ENCODE measurements at places on chromosomes 7 and 10.

GRCh38 chr7:18590744-18591340, 95.3 kb downstream of the HDAC9 start:
- peak; percentile 56 for DNase-seq

DNA sequence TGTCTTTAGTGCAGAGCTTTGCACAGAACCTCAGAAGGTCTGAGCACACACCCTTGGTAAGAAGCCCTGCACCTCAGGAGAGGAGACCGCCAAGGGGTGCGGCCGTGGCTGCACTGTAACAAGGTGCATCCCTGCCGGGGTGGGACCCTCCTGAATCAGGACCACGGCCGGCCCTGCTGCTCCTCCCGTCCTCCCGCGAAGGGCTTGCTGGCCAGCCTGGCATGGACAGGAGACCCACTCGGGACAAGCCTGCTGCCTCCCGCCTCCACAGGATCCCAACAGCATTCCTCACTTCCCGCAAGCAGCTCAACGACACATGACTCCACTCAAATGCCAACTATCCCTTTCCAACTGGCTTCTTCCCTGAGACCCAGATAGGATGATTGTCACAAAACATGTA, 12.8 kb downstream of the WDR86 start:
- no peak for DNase-seq

DNA sequence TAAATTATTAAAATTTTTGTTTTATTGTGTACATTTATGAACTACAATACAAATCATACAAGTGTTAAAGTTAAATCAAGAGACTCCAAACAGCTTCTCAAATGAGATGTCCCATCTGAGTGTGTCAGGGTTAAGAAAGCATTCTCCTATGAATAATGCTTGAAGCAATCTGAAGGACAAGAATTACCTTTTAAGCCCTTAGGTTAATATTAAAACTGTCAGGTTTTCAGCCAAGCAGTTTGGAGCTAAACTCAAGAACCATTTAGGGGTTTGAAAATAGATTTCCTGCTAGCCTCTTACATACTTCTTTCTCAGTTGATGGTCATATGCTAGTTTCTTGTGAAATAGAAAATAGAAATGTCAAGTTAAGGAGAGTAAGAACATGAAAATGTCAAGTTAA, 38.3 kb downstream of the LIPJ start:
- no peak for DNase-seq

DNA sequence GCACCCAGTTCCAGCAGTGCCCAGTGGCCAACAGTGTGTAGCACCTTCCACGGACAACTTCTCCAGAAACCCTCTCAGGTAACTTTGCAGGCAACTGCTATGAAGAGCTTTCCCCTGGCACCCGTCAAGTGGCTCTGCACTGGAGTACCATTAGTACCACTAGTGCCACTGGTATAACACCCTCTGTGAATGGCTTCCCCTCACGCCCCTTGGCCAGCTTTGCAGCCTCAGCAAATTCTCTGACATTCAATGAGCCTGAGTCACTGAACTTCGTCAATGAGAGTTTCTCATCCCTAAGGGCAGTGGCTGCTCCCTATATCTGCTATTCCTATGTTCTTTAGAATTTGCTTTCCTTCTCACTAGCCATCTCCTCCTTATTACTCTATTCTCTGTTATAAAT, 7.6 kb upstream of the HERPUD2 start:
- no peak for DNase-seq

- DNase-seq: no peak
Observed at GRCh38 chr7:98872328-98872924, 2.6 kb upstream of the TMEM130 start.

- DNase-seq: peak; percentile 43
Observed at GRCh38 chr7:143345428-143345900, 17.0 kb downstream of the FAM131B start.

DNA sequence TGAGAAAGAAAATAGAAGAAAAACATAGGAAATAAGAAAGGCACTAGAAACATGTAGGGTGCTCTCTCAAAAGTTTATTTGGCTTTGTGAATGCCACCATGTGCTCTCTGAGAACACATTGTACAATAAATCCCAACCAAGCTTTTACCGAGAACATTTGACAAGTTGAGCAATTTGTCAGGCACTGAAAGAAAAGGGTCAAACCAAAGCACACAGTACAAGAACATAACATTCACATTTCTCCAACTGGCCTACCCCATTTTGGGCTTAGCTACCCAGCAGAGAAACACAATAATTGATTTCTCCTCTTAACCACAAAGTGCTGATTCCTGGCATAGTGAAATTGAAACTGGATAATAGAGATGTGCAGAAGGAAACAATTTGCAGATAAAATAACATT, 69.2 kb upstream of the SLC39A12 start:
- DNase-seq: no peak

DNA sequence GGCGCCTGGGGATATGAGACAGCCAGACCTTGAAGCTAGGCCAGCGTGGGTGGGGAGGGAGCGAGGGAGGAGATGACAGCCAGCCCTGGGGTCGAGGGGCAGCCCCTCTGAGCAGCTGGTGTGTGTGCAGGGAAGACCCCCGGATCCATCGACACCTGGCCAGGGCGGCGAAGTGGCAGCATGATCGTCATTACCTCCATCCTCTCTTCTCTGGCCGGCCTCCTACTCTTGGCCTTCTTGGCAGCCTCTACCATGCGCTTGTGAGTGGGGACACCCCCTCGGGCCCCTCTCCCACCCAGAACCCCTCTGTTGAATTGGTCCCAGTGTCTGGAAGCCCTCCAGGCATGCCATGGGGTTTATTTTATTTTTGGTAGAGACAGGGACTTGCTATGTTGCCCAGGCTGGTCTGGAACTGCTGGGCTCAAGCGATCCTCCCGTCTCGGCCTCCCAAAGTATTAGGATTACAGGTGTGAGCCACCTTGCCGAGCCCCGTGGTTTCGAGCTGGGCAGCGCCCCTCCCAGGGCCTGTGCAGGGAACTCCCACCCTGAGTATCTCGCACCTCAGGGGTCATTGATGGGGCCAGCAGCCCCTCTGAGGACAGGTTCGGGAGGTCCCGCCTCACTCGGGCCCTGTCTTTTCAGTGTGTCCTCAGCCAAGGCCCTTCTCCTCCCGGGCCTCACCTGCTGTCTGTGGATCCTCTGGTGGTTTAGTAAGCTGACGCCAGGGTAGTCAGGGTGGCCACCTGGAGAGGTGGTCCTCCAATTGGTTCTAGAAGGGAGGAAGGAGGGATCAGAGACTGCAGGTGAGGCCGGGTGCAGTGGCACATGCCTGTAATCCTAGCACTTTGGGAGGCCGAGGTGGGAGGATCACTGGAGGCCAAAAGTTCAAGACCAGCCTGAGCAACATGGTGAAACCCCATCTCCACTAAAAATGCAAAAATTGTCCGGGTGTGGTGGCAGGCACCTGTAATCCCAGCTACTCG, 3.8 kb downstream of the UPK3B start:
- no peak for DNase-seq

DNA sequence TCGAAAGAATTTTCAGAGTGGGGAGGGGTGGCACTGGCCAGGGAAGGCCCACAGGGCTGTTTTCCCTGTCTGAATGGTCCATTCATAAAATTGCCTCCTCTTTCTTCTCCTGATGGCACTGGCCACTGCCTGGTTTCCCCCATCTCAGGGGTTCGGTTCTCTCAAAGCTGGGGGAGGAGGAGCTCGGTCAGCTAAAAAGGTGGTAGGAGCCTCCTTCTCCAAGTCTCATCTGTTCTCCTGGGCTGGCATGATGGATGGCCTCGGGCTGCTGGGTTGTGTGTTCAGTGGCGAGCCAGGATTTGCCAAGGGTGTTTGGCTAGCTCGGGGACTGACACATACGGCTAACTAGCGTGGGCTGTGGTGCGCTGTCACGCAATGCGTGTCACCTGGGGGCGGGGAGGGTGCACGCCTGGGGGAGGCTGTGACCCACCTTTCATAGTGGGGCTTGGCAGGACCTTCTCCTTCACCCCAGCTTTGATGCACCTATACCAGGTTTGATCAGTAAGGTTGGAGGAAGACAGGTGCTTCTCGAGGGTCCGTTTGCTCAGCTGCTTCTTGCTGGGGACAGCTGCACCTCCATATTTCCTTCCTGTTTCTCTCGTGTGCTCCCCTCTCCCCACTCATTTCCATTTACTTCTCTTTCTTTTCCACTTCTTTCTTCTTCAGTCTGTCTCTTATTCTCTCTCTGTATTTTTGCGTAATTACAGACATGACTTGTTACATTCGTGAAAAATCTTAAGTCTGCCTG, 36.3 kb downstream of the RBM20 start:
- no peak for DNase-seq

DNA sequence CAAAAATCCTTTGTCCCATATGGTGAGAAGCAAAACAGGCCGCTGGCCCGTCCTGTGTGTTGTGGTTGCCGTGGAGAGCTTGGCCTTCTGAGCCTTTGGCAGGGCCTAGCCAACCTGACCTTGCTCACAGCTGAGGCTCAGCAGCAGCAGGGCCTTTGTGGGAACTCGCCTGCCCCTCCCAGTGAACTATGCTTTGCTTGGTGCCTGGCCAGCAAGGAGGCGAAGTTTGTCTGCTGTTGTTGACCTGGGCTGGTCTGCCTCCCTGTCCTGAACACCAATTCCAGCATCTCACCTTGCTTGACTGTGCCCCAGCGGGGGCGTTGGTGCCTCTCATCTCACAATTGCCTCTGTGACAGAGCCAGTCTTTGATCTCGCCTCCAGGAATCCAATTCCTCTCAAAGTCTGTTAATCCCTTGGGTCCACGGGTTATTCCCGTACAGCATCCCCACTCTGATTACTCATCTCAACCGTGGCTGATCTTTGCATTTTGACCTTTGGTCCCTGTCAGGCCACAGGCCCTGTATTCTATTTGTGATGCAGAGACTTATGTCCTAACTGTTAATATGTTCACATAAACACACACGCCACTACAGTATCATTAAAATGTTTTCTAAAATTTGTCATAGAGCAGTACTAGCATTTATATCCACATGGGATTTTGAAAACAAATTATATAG, 22.6 kb downstream of the EPDR1 start:
- no peak for DNase-seq

DNA sequence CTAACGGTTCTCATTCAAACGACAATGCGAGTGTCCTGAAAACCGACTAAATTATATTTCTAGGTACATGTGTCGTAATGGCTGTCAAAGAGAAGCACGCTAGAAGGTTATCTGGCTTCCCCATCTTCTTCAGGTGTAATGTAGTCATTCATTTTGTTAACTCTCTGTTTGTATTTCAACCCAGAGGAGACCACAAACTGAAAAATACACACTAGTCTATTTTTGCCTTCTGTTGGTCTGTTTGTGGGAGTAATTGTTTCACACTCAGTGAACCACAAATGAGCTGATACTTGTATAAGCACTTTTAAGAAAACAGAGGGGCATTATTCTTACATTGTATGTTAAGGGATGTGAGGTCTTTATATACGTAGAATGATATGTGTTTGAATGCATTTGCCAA, 305.9 kb downstream of the GATA3 start:
- DNase-seq: no peak

GRCh38 chr10:109187677-109188076, 735.6 kb downstream of the XPNPEP1 start:
- DNase-seq: no peak

DNA sequence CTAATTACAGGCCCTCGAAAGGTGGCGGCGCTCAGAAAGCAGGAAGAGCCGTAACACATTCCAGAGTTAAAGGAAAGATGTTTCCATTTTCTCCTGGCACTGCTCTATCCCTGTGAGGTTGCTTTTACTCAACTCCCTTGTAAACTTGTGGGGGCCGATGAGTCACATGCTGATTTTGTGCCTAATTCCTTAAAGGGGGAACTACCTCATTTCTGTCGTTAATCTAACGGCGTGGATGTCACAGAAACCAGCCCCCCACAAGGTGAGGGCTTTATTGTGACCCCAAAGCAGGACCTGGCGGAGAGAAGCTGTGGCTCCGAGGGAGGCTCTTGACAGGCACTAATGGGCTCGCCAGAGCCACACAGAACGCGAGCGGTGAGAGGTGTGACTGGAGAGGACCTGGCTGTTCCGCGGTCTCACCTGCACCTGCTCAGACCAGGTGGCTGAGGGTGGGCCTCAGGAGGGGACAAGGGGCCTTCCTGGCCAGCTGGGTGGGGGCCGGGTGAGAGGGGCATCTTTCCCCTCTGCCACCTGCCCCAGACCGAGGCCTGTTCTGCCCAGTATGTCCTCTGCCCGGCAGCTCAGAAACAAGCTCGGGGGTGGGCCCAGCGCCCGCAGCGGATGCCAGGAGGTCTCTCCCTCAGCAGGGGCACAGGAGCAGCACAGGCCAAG, 50.9 kb downstream of the CALML3 start:
- DNase-seq: no peak

GRCh38 chr10:104085801-104086400, at the start of gene COL17A1:
TSS of gene COL17A1 (minus strand) at chr10:104085880. CDS start at chr10:104080673, 5,207 bp downstream.
- DNase-seq: no peak

DNA sequence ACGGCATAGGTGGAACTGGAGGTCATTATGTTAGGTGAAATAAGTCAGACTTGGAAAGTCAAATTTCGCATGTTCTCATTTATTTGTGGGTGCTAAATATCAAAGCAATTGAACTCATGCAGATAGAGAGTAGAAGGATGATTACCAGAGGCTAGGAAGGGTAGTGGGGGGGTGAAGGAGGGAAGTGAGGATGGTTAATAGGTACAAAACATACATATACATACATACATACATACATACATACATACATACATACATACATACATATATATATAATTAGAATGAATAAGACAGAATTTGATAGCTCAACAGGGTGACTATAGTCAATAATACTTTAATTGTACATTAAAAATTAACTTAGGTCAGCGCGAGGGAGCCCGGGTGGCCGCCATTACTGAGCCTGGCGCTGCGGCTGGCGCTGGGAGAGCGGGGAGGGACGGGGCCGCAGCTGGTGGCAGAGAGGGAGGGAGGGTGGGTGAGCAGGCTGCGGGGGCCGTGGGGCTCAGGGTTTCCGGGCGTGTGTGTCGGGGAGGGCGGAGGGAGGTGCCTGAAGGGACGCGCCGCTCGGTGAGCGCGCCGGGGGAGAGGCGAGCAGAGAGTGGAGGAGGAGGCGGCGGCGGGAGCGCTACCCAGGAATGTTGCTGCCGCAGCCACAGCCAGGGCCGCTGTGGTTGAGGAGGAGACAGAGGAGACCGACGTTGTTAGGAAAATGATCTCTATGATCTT, 85.8 kb upstream of the EGFR start:
- peak; percentile 41 for DNase-seq

- no peak for DNase-seq
Observed at GRCh38 chr10:1939016-1939415, 201.7 kb upstream of the ADARB2 start.

DNA sequence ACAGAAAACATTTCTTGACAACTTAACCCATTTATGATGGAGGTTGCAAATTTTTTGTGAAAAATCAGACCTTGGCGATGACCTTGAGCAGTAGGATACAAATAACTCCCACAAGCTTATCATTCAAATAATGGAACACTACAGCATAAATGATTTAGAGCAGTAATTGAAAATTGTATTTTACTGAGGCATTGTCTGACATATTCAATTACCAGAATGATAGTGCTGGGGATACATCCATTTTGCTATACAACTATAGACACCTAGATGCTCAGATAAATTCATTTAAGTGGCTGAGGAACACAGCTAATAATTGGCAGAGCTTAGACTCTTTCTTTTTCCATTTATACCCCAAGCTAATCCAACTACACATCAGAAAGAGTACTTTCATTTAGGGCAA, 18.9 kb downstream of the TWIST1 start:
- DNase-seq: no peak

- DNase-seq: no peak
Observed at GRCh38 chr7:18206331-18206730, 178.7 kb upstream of the PRPS1L1 start.
